ENCODE measurements at places on chromosomes 5 and 9.
A peak's percentile ranks its signal among the peaks of the same experiment; 100 is the strongest.

DNA sequence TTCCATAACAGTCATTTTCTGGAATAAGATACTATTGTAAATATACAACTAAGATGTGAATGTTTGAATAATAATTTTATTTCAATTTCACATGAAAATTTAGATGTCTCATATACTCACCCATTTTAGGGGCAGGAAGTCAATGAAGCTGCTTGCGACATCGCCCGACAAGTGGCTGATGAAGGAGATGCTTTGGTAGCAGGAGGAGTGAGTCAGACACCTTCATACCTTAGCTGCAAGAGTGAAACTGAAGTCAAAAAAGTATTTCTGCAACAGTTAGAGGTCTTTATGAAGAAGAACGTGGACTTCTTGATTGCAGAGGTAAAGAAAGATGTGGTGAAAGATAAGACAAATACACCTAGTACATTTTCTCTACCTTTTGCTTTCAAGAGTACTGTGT lies 8.6 kb downstream of the BHMT start:
- no peak for DNase-seq

GRCh38 chr9:101400120-101400519 lies 1.5 kb downstream of the ZNF189 start:
- no peak for DNase-seq

DNA sequence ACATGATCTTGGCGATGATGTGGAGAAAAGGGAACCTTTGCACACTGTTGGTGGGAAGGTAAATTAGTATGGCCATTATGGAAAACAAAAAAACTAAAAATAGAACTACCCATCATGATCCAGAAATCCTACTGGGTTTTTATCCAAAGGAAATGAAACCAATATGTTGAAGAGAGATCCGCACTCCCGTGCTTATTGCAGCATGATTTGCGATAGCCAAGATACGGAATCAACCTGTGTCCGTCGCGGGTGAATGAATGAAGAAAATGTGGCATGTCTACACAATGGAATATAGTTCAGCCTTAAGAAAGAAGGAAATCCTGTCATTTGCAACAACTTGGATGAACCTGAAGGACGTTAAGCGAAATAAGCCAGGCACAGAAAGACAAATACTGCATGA lies 84.5 kb downstream of the TTLL11 start:
- no peak for DNase-seq

GRCh38 chr5:173857234-173857633 lies 30.9 kb upstream of the CPEB4 start:
- DNase-seq = no peak

- DNase-seq = no peak
Observed at GRCh38 chr5:177209610-177210009, 76.0 kb downstream of the NSD1 start.

GRCh38 chr9:95753762-95754465 lies 121.6 kb upstream of the ERCC6L2 start:
- DNase-seq = no peak

DNA sequence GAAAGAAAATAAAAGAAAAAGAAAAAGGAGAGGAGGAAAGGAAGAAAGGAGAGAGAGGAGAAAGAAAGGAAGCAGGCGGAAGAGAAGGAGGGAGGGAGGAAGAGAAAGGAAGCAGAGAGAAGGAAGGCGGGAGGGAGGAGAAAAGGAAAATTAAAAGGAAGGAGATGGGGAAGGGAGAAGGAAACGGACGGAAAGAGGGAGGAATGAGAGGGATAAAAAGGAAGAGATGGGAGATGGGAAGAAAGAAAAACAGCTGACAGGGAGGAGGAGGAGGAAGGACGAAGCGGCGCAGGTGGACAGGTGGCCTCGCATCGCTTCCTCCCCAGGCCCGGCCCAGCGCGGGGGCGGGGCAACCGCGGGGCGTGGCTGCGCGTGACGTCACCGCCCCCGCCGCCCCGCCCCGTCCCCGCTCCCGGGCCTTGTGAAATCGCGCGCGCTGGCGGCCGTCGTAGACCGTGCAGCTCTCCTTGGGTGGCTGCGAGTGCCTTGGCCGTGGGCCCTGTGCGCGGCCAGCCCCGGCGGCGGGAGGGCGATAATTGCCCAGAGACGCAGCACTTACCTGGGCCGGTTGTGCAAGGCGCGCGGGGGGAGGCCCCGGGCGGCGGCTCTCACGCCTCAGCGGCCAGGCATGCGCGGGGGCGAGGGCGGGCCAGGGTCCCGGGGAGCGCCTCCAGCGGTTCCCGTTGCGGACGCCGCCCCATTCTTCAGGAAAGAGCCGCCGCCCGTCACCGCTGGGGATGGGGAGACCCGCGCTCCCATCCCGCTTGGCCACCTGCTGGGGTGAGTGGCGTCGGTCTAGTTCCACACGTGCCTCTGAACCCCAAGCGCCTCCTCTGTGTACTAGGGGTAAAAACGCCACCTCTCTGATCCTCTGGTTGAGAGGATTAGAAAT lies 49.6 kb upstream of the FOXE1 start:
- DNase-seq = no peak

DNA sequence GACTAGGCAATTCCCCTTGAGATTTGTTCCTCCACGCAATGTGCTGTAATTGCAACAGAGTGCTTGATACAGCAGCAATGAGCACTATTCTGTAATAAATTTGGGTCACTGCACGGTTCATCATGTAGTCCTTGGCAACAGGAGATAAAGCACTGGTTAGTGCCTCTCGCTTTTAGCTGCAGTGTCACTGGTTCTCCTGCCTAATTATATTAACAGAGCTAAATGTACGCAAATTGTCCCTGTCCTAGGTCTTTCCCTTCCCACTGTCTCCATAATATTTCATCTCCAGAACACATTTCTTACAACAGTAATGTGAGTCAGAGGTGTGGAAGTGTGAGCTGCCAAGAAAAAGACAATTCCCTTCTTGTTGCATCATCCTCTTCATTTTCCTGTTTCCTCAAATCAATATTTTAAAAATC lies 553.1 kb downstream of the ZNF608 start:
- DNase-seq = no peak

- peak; percentile 74 for DNase-seq
Observed at GRCh38 chr5:126446498-126447224, 23.5 kb downstream of the GRAMD2B start.

GRCh38 chr5:151664694-151665585 lies 21.8 kb downstream of the SPARC start:
- no peak for DNase-seq

GRCh38 chr5:52893105-52893504 lies 96.0 kb upstream of the ITGA2 start:
- DNase-seq = peak; percentile 34

GRCh38 chr5:74369173-74369572 lies 271.4 kb downstream of the ENC1 start:
- DNase-seq = no peak

DNA sequence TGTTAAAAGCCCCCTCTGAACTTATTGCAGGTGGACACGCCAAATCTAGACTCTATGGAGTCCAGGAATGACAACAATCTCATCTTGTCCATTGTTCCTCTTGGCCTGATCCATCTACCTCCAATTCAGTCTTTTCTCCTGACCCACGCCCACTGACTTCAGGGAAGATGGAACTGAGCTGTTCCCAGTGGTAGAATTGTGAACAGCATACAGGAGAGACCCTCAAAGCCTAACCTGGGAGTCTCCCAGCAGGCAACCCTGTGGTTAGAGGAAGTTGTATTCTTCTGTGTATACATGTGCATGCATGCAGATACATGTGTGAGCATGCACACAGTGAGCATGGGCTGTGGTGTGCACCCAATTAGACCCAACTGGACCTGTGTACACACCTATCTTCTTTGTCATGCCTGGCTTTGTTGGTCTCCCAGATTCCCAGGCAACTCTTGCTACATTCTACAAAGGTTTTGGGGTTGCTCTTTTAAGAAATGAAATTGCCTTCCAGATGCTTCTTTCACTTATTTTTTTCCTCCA lies 286.0 kb downstream of the ZSWIM6 start:
- DNase-seq = no peak

GRCh38 chr5:10372726-10373709 lies 19.5 kb downstream of the MARCHF6 start:
- no peak for DNase-seq

DNA sequence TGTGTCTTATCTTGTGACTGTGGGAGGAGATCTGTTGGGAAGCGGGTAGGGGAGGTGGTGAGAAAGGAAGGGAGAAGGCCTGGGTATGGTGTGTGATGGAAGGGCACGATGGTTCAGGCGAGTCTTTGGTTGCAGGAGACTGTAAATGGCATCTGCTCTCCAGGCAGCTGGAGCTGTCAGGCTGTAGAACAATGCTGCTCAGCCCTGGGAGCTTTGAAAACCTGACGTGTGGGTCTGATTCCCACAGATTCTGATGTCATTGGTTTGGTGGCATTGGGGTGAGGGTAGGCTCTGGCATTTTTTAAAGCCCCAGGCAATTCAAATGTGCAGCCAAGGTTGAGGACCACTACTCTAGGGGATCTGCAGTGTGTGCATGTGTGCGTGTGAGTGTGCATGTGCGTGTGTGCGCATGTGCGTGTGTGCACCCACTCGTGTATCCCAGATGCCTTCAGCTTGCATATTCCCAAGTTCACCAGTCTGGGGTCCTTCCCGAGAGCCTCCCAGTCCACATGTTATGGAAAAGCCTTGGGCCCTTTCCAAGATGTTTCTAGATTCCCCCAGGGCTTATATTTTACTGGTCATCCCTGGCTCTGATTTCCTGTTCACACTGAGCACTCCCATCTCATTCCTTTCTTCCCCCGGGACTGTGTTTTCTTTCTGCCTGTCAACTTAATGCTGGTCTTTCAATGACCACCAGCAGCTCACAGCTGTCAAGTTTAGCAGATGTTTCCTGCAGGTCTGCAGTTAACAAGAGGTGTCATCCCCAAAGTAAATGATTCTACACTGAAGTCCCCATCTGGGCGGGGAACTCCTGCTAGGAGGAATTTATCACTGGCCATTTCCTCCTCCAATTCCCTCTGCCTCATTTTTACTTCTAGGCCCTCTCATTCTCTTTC lies 34.0 kb downstream of the BOD1 start:
- no peak for DNase-seq

DNA sequence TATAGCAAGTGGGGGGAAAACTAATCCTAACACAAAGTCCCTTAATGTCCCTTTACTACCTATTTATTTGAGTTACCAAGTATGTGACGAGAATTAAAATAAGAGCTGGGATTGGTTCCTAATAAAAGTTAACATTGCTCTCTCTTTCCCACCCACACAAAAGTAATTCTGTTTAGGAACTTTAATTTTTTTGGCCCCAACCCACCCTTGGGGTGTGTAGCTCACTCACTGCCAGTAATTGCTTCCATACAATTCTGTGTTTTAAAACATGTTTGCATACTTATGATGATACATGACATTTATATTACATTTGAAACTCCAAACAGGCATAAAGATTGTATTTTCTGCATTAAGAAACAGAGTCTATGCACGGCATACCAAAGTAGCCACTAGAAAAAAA lies 106.5 kb downstream of the BNC2 start:
- no peak for DNase-seq

- no peak for DNase-seq
Observed at GRCh38 chr9:132001567-132001966, 78.1 kb downstream of the MED27 start.

- no peak for DNase-seq
Observed at GRCh38 chr9:70539526-70539925, 125.1 kb upstream of the KLF9 start.

DNA sequence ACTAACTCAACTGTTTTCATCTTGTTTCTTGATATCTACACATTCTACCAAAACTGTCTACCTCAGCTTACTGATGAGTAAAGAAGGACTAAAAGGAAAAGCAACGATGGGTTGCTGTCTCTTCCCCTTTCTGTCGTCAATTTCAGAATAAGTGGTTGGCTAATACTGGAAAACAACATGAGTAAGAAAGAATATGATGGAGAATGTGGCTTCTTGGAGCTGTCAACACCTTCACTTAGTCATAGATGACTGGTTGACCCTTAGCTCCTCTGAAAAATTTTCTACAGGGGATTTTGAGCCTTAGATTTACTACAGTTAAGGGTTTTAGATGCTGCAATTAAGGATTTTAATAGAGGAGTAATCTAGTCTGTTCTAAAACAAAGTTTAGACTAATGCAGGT lies 797.9 kb downstream of the TLE4 start:
- no peak for DNase-seq

- DNase-seq = peak; percentile 74
Observed at GRCh38 chr5:32585446-32586275, at the start of gene SUB1. Gene SUB1 (plus strand): TSS chr5:32585557. CDS start chr5:32588513, 2,956 bp downstream.

DNA sequence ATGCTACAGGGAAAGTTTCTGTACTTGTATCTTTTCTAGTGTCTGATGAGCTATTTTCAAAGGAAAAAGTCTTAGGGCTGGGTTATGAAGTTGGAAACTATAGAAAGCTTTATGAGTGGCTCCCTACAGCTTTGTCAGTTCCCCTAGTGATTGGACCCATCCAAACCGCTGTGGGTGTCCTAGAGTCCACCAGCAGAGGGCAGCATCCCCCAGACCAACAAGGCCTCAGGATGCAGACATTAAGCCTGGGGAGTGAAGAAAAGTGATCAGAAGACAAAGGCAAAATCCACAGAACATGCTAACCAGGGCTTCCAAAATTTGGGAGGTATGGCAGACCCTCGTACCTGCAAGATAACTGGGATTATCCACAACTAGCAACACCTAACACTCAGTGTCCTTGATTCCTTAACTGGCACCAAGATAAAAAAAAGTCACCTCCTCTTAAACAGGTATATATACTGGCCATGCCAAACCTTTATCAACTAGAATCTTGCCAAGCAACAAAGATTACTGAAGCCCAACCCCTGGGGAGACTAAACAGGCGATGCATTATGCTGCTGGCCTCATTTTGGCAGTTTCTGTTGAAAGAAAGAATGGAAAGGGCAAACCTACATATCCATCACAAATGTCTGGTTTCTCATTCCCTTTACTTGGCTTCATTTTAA lies 110.4 kb upstream of the NR5A1 start:
- DNase-seq = peak; percentile 29

- DNase-seq = no peak
Observed at GRCh38 chr5:57478826-57479225, 3.8 kb downstream of the ACTBL2 start.

DNA sequence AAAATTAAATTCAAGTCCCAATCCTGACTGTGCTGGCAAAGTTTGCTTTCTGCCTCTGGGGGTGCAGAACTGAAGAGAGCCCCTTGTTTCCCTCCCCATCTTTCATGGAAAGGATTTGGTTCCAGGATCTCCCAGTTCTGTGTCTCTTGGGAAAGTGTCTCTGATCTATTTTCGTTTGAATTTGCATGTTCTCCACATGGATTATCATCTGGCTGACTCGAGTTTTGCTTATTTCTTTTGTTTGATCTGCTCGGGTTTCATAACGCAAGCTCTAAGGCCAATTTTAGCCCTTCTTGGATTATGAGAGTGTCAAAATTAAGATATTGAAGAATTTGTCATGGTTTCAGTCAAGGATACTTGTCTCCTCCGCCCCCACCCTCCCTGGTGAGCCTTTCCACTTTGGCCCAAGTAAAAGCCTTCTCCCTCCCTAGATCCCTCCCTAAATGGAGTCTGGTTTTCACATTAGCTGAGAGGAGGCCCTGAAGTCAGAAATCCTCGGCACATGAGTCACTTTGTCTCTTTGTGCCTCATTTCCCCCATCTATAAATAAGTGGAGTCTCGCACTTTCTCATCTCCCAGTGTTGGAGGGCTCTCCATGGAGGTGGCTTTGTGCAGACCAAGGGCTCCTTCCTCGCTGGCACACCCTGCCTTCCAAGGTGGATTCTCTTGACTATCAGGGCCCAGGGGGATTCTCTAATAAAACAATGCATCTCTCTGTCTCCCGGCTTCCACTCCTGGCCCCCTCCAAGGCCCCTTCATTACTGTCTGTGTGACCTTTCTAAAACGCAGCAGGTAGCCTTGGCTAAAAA lies 17.3 kb downstream of the ADRB2 start:
- no peak for DNase-seq

- no peak for DNase-seq
Observed at GRCh38 chr5:8751971-8752370, 793.9 kb downstream of the SEMA5A start.

Measured in amniotic stem cell (primary cell).